ENCODE measurements at places on chromosomes 4 and X.

- no peak for DNase-seq
Observed at GRCh38 chrX:20037186-20037585, 46.3 kb upstream of the BCLAF3 start.

DNA sequence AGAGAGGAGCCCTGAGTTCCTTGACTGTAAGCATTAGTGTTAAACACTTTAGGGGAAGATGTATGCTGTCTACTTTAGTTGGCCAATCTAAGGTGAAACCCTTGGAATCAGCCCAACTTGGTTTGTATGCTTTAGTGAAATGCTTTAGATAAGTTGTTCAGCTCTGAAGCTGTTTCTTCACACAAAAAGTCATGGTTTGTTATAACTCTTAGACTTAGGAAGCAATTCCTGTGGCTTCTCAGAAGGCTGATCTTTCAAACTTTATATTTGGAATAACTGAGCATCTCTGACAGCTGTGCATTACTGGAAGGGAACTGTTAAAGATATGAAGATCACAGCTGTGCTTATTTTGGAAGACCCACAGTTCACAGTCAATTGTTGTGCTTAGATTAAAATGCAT lies 714.1 kb downstream of the FAT4 start:
- DNase-seq: no peak

DNA sequence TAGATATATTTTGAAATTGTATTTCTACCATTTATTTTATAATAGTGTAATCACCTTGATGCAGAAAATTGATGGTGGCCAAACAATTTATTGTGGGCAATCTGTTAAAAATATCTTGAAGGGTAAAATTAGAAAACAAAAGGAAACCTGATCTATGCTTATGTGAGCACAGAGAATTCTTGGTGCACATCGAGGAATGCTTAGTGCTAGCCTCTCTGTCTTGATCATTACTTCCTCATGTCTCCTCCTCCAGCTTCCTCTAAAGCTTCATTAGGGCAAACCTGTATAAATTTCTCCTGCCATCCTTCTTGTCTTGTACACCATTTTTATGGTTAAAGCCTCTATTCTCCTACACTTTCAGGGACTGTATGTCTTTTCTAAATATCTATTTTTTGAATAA lies 725.8 kb downstream of the RAPGEF2 start:
- DNase-seq: no peak

- no peak for DNase-seq
Observed at GRCh38 chr4:86845593-86845992, 3.6 kb downstream of the SLC10A6 start.

DNA sequence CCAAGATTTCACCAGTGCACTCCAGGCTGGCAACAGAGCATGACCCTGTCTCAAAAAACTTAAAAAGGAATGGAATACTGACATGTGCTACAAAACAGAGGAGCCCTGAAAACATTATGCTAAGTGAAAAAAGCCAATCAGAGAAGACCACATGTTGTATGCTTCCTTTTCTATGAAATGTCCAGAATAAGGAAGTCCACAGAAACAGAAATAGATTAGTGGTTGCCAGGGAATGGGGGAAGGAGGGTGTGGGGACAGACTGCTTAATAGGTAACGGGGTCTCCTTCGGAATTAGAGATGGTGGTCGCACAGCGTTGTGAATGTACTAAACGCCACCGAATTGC lies 30.1 kb upstream of the KIAA0232 start:
- DNase-seq: no peak

DNA sequence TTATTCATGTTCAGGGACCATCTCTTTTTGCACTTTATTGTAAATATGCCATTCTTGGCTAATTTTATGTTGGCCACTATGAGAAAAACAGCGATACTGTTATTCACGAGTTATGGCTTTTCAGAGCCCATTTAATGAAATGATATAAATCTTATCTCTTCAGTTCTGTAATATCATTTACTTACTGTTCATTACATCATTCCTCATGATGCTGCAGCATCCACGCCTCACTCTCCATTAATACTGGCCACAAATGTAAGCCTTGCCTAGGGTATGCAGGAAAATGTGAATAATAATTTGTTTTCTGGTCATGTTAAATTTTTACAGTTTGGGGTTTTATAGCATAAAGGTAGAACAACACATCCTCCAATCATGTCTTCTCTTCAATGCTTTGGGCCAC lies 639.6 kb downstream of the SMARCA1 start:
- DNase-seq: no peak

- no peak for DNase-seq
Observed at GRCh38 chrX:23637187-23637586, 30.1 kb upstream of the PRDX4 start.

All from fibroblast of skin of back (primary cell).